CD4-positive, alpha-beta T cell treated with Interleukin-17A for 1 hour (primary cell): ENCODE measurements at places on chromosomes 5 and 9.

DNA sequence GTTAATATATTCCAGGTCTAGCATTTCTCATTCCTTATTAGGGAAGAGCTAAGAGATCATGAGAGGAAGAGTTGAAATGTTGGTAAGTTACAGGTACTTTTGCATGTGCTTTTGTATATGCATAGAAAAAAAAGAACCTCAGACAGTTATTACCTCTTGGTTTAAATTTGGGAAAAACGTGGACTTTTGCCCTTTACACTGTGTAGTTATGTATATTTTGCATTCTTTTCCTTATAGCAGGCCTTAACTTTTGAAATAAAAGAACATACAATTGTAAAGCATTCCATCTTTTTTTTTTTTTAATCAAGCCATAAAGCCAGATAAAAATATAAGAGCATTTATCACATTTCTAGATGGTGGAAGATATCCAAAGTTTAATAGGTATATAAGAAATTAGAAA, 61.4 kb downstream of the RIC1 start:
- no peak for DNase-seq

DNA sequence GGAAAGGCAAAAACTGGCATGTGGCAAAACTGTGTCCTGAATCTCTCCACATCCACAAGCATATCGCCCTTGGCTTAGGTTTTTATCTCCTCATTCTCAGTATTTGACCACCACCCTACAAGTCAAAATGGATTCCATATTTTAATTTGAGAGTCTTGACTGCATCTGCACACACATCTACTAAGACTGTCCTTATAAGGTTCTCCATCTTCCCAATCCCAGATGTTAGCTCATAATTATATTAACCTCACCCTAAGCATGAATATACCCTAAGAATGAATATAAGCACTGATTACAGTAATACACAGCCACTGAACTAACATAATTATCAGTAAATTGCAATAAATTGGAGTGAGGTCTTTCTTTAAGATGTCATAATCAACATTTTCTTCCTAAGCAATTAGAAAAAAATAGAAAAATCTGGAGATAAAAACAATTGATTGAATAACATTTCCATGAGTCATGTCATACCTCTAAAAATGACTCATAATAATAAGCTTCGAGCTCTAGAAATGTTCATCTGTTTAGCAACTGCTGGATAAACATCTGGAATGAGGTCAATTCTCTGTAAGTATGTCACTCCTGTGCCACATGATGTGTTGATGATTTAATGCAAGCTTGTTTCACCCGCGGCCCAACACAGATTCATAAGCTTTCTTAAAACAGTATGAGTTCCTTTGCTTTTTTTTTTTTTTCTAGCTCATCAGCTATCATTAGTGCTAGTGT, 39.9 kb upstream of the PAM start:
- DNase-seq = no peak

- DNase-seq = no peak
These were observed 23.0 kb upstream of the MYORG start for GRCh38 chr9:34399729-34400128.

DNA sequence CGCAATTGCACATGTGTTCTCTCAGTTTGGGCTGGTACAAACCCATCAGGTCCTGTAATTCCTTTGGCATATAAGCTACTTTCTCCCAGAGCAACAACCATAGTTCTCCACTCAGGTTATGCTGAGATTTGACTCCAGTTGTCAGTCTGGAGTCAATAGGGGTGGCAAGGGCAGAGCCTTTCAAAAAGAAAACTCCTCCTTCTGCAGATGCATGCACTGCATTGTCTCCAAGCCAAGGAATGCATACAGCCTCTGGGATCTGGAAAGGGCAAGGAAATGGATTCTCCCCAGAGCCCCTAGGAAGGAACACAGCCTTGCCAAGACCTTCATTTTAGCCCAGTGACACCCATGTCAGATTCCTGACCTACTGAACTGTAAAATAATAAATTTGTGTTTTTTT, 31.0 kb upstream of the GZMA start:
- no peak for DNase-seq
